ENCODE measurements at places on chromosomes 3 and 15. TPM values are rescaled to one million over a fixed set of nuclear protein-coding genes. Genes with fewer than 3 reads are reported as not detected.

The JAGN1 gene
- total RNA-seq: 27.8 TPM

The GCSAM gene
- total RNA-seq: 0.26 TPM

DNA sequence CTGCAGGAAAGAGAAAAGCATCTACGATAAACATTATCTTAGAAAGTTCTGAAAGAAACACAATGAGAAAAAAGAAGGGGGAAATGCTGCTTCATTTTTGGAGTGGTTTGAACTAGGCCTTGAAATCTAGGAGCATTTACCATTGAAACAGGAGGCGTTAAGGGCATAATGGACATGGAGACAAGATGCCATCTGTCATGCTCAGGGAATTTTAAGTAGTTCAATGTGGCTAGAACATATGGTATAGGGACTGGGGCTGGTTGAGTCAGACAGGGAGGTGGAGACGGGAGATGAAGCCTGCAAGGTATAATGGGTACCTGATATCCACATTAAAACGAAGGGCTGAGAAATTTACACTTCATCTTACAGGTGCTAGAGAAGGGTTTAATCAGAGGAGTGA lies 10.4 kb upstream of the PLAAT1 start:
- H3K4me3 ChIP-seq: no peak overlapping the region
- DNase-seq: no peak
- H3K27me3 ChIP-seq: no peaks in the 10 kb centered on the region
- no peaks in the 10 kb centered on the region for H3K36me3 ChIP-seq
- H3K4me1 ChIP-seq: peaks cover 17% of the 10 kb centered on the region
- H3K27ac ChIP-seq: no peak overlapping the region

The MINAR1 gene
- 0.03 TPM for total RNA-seq

GRCh38 chr3:117603097-117603496 lies 893.5 kb downstream of the TUSC7 start:
- H3K27ac ChIP-seq: no peak overlapping the region
- H3K27me3 ChIP-seq: no peaks in the 10 kb centered on the region
- no peaks in the 10 kb centered on the region for H3K4me1 ChIP-seq
